ENCODE measurements at places on chromosomes 5 and 9.

GRCh38 chr5:139232147-139232724 is 34.1 kb upstream of the SIL1 start:
- no peak for DNase-seq

- DNase-seq = peak; percentile 77
These were observed 305.8 kb downstream of the PDE4D start for GRCh38 chr5:59587489-59588337.

DNA sequence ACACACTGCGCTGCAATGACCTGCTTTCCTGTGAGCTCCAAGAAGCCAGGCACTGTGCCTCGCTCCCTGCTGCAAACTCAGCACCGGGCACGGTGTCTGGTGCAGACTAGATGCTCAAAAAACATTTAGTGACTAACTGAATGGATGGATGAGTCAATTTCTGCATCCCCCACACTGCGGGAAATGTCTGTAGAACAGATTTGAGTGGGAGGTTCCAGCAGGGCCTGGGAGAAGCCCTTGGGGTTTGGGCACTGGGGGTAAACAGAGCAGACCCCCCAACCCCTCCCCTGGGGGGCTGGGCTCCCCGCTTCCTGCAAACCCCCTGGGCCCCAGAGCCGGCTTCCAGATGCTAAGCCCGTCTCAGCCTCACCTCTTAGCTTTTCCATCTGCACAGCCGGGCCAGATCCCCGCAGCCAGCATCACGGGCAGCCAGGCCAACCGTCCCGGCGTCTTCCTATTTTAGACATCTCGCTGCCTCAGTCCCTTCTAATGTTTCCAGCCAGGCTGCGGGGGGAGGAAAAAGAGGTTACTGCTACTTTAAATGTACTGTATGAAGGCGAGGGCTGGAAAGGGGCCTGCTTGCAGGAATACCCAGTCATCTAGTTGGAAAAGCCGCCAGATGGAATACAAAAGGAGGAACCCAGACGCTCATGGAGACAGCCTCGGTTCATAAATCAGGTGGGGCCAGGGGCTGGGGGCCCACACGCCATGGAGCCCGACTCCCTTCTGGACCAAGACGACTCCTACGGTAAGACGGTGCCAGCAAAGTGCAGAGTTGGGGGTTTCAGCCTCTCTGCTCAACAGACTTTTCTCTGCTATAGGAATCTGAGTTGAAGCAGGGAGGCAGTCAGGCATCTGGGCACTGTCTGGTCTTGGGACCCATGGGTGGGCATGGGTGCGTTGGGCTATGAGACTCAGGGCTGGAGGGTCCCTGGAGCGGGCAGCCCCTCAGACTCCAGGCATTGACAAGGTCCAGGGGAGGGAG is 67.1 kb upstream of the GGTA1 start:
- peak; percentile 79 for DNase-seq

DNA sequence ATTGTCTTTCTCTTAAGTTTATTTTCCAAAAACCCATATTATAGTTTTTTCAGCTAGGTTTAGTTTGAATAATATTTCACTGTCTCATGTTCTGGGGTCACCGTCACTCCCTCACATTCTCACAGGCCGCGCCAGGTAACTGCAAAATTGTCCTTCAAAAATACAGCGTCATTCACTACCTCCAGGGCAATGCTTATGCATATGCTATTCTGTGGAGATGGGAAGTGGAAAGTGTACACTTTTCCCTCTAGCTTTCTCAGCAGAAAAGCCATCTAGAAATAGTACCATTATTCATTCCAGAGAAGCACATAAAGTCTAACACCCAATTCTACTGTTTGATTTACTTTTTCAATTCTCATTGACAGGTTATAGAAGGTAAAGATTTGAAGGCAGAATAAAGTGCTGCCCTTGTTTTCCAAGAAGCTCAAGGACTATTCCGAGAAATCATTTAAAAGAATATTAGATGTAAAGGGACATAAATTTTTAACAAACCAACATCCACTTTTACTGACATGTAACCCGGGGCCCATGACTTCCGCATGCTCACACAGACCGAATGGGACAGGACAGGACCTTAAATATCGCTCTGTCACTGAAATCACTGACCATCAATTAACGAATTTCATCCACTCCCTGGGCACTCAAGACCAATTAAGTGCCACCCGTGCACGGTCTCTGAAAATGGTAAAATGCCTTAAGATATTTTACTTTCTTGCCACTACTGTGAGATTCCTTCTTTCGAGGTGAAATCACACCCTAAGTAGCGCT is 720 bp downstream of the NUDT12 start:
- DNase-seq = no peak

- DNase-seq = peak; percentile 49
These were observed 107.6 kb downstream of the PLPP1 start for GRCh38 chr5:55427157-55427556.

DNA sequence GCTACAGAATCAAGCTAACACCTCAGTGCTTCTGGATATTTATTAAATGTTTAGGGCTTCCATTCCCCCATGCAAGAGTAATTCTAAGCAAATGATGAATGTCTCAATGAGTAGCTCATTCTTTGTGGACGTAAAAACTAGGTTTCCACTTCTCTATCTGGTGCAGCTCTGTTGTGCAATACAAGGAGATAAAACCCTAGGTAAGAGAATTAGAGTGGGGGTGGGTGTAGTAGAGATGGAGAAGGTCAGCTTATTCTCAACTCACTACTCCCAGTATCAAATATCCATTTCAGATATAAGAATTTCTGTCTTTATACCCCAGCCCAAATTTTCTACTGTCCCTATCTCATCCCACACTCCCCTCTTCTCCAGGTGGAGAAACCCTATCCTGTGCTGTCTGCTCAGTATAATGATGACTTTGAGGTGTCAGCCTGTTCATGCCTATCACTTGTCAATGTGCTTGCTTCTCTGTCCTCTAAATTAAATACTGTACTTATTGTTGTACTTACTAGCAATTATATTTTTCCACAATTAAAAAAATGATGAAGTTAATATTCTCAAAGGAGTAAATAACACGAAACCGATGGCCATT is 4.3 kb upstream of the FYB1 start:
- no peak for DNase-seq

DNA sequence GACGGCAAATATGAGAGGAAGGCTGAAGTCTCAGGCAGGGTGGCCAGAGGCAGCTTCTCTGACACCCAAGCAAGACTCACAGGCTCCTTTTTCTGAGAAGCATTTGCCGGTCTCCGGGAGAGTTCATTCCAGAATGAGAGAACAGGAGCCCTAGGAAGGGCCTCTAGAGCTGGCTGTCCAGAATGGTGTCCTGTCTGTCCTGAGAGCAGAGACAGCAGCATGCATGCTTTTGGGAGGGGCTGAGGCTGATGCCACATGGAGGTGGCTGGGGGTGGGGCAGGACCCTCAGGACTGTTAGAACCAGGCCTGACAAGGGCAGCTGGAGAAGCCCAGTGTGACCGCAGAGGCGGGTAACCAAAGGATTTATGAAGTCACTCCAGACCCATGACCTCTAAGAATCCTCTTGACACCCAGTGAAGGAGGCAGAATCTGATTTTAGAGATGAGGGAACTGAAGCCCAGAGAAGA is 60.0 kb downstream of the SHB start:
- DNase-seq = no peak

- no peak for DNase-seq
These were observed 71.0 kb downstream of the USP20 start for GRCh38 chr9:129906298-129906697.

- DNase-seq = no peak
These were observed 107.3 kb upstream of the WWC1 start for GRCh38 chr5:168184103-168184502.

- DNase-seq = no peak
These were observed 296.6 kb upstream of the MPDZ start for GRCh38 chr9:13576101-13576500.

DNA sequence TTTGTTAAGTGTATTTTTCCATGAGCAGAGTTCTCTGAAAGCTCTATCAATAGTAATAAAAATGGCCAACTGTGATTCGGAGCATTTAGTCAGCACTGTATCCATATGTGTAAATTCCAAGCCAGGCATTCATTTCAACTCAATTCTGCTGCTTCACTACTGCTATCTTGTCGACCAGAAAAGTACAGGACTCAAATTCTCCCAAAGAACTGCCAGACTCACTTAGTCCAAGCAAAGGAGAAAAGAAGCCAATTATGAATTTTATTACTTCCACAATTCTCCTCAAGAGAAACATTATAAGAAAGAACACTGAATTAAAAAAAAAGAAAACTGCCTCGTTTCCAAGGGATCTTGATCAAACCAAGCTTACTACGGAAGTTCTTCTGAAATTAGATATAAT is 906.3 kb upstream of the DMAC1 start:
- no peak for DNase-seq

DNA sequence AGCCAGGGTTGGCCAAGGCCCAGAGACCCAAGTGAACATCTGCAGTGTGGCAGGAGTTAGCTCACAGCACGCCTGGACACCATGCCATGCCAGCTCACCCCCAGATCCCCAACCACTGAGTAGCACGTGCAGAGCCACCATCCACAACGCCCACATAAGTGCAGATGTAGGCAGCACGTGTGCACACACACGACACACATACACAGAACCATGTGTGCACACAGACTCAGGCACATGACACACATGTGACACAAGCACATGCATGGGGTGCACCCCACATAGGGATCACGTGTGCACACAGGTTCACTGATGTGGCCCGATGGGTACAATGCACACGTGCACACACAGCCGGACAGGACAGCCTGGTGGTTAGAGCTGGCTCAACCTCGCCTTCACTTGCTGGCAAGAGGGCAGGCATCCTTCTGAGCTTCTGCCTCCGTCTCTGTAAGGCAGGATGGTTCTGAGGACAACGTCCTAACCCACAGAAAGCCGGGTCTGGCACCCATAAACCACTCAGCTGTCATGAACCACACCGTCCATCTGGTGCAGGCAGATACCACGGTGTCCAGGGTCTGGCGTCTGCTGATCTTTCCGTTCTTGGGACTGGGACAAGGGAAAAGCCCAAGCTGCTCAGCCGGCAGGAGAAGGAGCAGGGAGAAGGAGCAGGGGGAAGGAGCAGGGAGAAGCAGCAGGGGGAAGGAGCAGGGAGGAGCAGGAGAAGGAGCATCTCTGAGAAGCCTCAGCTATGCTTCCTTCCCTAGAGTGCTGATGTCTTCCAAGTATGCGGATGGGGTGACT is 12.0 kb downstream of the LRRC26 start:
- no peak for DNase-seq

DNA sequence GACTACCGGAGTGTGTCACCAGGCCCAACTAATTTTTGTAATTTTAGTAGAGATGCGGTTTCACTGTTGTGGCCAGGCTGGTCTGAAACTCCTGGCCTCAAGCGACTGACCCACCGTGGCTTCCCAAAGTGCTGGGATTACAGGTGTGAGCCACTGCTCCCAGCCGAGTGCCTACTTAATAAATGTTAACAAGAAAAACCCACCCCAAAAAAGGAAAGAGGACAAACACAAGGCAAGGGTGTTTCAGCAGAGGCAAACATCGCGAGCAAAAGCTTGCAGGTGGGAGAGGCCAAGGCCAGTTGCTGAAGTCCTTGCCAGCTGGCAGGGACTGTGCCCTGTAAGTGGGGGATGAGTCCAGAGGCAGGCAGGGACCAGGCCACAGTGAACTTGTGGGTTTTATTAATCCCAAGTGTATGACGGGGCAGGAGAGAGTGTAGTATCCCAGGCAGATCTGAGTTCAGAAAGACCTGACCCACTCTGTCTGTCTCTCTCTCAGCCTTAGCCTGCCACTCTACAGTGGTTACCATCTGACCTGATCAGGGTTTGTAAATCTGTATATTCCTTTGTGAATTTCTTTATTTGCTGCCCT is 6.4 kb upstream of the FPGS start:
- DNase-seq = no peak

DNA sequence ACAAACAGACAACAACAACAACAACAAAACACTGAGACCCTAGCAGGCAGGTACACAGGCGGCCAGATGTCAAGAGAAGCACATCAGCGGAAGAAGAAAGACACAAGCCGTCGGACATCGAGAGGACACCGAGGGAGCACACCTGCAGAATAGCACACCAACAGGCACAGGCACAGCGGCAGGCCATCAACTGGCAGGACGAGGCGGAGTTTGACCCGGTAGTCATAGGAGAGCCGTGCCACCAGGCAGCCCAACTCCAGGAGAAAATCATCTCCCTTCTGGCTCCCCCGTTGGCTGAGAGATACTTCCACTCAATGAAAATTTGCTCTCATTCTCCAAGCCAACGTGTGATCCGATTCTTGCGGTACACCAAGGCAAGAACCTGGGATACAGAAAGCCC is 352.1 kb upstream of the IZUMO3 start:
- DNase-seq = no peak

DNA sequence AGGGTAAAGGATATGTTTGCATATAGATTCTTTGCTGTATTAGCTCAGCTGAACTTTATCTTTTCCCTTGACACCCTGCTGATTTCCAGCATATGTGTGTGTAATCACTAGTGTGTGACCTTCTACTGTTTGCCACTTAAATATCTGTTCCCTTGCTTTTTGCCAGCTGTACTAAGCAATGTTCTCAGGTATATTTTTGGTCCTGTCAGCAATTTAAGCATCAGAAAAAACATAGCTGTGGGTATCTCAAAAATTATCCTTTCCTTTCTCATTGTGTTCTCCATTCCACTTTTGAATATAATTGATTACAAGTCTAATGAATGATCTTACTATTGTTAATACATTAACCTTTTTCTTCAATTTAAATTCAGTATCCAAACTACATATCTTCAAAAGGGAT is 59.2 kb upstream of the CDH10 start:
- DNase-seq = no peak

DNA sequence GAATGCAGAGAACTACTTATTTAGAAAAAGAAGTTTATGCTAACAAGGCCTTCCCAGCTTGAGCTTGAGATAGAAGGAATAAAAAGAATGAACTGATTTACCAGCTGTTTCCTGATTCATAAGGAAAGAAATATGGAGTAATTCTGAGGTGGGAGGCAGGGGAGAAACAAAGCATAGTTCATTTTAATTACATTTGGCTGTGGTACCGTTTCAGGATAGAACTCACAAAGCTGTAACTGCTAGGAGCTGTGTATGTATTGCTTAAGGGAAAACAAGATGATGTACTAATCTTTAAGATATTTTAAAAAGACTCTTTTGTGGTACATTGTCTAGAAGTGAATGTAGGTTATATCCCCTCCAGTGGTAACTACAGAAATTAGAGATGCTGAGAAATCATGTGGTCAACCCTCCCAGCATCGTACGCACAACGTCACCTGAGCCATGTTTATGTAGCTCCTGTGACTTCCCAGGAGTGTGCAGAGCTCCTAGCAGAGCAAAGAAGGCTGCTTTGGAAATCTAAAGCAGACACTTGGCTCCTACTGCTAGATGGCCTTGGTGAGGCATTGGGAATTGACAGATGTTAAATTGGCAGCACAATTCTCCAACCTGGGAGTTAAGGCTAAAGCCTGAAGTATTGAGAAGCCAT is 208.3 kb upstream of the VLDLR start:
- DNase-seq = peak; percentile 42

DNA sequence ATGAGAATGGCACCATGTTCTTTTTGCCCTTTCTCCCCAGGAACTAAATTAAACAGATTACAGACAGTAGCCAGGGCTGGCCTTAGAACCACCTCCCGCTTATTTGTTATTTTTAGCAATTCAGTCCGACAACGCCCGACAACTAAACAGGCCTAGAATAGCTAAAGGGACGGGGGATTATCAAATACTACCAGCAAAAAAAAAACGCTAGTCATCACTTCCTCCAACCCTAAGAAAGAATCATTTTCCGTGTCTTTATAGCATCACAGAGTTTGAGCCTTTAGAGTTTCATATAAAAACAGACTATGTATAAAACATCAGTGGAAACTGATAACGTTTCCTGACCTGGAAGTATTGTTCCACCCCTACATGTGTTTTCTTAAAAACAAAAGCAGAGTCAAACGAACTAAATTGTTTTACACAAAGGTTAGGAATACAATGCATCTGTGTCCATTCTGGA is 35.3 kb downstream of the PFDN1 start:
- DNase-seq = no peak
